ENCODE measurements at places on chromosomes 2 and 18.

DNA sequence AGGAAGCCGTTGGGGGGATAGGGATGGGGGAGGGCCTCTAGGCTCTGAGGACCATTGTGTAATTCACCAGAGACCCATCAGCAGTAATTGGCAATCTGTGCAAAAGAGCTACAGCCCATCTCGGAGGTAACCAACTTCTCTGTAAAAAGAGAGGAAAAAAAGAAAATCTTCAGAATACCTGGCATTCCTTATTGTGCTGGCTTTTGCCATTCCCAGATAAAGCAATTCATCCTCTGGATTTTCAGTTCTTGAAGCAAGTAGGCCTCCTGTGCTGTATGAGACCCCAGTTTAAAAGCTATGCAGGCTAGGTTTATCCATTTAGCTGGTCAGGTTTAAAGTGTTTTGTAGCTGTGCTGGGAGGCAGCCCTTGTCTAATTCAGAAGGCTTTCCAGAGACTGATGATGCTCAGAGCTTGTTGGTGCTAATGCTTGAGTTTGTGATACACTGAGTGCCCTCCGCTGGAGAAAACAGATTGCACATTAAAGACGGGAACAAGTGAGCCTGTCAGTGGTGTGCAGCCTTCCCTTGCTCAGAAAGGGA, at the start of gene LRRTM4:
Gene LRRTM4 (minus strand): TSS at position 446 of the 540 bp plus-strand sequence.
- DNase-seq = no peak

DNA sequence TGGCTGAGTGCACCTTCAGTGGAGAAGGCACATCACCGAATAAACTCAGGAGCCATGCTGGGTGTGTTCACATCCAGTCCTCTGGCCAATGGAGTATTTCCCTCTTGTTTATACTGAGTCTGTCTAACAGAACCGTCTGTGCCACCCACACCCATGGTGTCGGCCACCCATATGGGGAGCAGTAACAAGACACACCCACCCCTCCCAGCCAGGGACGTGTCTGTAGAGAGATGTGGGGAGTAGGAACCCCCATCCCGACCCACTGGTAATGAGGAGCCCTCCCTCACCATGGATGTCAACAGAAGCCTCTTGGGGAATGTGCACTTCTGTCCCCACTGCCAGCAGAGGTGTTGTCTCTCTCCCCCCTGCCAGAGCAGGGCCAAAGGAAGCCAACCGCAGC, 37.1 kb downstream of the KCNG2 start:
- no peak for DNase-seq

- DNase-seq = no peak
Measured at GRCh38 chr18:44899832-44900231, 219.1 kb downstream of the SETBP1 start.

- DNase-seq = no peak
Measured at GRCh38 chr2:204972606-204973336, 427.5 kb downstream of the PARD3B start.

DNA sequence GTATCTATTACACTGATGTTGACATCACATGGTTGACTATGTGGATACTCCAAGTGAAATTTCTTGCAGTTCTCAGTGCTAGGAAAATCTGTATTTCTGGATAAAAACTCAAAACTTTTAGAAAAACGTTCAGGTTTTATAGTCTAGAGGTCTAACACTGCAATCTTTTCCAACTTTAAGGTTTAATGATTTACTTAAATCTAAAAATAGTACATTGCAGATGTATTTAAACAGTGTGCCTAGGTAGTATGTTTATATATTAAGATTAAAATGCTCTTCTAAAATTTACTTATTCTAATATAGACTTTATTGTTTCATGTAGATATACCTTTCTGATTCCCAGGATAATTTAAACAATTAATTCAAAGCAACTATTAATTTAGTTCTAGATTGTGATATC, 98.3 kb downstream of the SH3YL1 start:
- DNase-seq = no peak

GRCh38 chr2:25308599-25308998, 33.1 kb downstream of the DNMT3A start:
- DNase-seq = no peak

DNA sequence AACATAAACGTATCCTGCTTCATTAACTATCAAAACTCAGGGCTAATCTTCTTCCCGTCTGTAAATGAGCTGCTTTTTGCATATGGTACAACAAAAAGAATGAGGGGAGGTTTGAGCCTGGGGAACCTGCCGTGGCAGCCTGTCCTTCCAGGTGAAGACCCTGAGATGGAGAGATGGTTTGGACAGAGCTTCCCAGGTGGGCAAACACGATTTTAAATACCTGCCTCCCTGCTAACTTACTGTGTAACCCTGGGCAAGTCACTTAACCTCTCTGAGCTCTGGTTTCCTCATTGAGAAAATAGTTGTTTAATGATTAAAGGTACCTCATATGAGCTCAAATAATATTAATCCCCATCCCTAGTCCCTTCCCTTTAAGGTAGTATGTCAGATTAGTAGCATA, 9.0 kb downstream of the EMX1 start:
- DNase-seq = no peak

GRCh38 chr2:4673025-4673489, 969.7 kb downstream of the DCDC2C start:
- peak; percentile 21 for DNase-seq

- DNase-seq = peak; percentile 29
Measured at GRCh38 chr2:25420820-25421237, 79.1 kb upstream of the DNMT3A start.

DNA sequence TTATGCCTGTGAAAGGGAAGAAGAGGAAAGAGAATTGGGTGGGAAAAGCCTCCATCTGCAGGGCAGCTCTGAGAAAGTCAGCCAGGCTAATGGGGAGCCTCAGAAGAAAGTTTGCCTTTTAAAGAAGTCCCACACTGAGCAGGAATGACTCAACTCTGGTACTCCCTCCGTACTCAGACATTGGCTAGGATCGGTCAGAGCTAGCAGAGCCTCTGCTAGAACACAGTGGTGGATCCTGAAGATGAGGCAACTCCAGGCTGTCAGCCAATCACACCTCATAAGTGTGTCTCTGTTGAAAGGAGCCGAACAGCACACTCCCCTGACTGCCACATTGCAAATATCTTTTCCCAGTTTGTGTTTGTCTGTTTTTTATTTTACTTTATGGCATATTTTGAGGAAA, 96.9 kb downstream of the HNRNPLL start:
- no peak for DNase-seq

GRCh38 chr18:71630696-71631095, 913.4 kb downstream of the CBLN2 start:
- DNase-seq = no peak

DNA sequence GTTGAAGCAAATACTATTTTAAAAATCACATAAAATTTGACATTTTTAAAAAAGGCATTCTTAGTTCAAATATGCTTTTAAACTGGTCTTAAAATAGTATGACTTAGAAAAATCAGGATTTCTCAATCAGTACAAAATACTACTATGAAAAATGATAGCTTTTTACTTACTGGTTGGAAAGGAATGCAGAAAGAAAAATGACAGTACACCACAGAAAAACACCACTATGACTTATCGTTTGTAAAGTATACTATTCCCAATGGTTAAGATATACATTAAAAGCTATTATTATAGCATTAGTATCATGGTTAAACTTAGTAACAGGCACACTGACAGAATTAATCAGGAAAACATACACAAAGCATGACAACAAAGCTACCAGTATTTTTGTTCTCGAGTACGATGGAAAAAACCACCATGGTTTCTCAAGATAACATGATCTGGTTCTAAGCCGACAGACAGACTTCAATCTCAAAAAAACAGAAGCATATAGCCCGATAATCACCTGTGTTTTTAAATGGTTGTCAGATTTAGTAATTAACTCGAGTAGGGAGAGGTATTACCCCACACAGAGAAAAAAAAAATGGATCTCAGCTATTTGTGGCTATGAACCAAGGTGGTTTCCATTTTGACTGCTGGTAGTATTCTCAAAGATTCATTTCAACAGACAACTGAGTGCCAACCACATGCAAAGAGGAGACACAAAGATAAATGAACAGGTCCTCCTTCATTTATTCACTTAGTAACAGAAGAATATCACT, 39.1 kb downstream of the CUL3 start:
- no peak for DNase-seq

- no peak for DNase-seq
Measured at GRCh38 chr2:234502285-234502918, 5.5 kb upstream of the ARL4C start.

GRCh38 chr2:144524118-144525009, 4.4 kb upstream of the ZEB2 start:
- DNase-seq = no peak

GRCh38 chr2:70888366-70888922, 47.3 kb upstream of the ATP6V1B1 start:
- DNase-seq = no peak

DNA sequence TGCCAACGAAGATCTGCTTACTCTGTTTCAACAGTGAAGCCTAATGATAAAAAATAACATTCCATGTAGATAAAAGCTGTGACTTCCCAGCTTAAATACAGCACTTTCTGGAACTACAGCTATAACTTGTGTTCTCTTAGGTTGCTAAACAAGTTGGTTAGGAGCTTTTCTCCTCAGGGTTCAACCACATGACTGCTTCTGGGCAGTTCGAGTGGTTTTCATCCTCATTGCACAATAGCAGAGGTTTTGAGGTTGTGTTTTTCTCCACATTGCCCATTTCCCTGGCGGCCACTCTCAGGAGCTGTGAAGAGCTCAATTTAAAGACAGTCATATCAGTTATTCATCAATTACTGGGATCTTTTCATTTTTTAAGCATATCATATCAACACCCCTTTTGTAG, 102.2 kb upstream of the CYP1B1 start:
- DNase-seq = no peak

- no peak for DNase-seq
Measured at GRCh38 chr2:33131111-33131510, 184.4 kb downstream of the LTBP1 start.

DNA sequence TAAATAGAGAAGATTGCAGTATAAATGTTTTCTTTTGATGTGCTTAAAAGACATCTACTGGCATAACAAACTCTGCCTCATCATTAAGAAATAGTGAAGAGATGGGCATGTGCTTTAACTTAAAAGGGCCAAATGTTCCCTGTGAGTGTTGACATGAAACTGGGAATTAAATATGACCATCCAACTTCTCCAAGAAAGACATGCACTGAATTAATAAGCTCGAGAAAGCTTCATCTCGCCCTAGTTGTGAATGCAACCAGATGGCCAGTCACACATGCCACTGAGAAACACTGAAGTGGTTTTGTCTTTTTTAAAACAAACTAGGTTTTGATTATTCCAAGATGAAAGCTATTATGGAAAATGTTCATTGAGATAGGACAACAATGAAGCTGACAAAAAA, 479.2 kb downstream of the RIT2 start:
- no peak for DNase-seq

GRCh38 chr2:73072416-73072815, 904 bp upstream of the SFXN5 start:
- no peak for DNase-seq

GRCh38 chr2:70443078-70443465, 110.6 kb downstream of the TGFA start:
- no peak for DNase-seq

DNA sequence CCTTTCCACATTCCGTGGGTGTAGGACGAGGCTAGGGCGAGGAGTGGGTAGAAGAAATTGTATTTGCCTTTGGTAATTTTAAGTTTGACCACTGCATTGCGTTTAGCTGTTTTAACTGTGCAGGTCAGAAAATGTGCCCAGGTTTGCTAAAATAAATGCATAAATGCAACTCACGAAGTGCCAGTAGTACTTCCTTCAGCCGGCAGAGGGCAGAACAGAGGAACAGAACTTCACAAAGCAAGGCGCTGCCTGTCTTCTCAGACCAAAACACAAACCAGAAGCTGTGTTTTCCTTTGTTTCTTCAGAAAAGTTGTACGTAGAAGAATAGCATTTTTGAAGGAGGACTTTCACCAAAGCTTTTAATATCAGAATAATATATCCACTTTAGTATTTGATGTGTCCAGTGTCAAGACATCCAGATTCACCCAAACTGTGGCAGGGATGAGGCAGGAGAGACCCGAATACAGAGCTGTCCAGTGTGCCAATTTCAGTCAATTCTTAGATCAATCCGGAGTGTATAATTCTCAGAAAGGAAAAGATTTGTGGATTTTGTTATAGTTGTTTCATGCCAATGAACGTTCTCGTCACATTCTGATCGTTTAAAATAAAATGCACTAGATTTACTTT, 348.6 kb downstream of the DLGAP1 start:
- peak; percentile 12 for DNase-seq

DNA sequence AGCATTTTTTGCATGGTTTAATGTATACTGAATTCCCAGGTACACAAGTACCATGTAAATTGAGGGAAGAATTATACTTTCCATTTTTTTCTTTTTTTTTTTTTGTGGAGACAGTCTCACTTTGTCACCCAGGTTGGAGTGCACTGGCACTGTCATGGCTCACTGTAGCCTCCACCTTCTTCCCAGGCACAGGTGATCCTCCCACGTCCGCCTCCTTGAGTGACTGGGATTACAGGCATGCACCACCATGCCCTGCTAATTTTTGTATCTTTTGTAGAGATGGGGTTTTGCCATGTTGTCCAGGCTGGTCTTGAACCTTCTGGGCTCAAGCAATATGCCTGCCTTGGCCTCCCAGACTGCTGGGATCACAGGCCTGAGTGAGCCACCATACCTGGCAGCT, 3.8 kb downstream of the HSPE1 start:
- DNase-seq = no peak

- DNase-seq = no peak
Measured at GRCh38 chr2:119430023-119430498, 1.6 kb upstream of the TMEM37 start.

DNA sequence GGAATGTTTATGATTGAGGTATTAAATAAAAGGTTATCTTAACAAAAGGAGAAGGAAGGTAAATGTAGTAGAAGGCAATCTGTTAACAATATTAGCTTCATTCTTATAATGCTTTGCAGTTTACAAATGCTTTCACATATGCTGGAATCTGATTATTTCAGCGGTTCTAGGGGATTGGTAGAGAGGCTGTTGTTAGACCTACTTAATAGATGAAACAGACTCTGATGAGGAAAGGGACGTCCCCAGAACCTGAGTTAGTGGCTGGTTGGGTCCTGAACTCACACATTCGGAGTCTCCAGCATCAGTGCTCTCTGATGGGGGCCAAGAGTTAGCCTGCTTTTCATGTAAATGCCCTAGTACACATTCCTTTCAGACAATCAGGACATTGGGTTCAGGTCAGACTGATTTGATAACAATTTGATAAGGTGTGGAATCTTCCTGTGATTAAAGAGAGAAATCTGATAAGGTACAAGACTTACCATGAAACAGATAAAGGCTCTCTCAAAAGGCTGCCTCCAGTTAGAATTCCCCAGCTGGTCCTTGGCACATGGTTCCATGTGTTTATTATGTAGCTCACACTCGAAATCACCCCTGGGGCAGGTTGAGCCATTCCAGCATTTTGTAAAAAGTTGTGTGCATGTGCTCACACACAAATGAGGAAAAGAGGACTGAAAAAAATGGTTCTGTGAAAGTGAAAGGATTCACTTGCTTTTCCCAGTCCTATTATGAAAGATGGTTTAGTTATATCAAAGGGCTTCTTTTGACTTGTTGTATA, 103.1 kb downstream of the GPD2 start:
- DNase-seq = no peak
